ENCODE measurements at places on chromosomes 7 and 10.

DNA sequence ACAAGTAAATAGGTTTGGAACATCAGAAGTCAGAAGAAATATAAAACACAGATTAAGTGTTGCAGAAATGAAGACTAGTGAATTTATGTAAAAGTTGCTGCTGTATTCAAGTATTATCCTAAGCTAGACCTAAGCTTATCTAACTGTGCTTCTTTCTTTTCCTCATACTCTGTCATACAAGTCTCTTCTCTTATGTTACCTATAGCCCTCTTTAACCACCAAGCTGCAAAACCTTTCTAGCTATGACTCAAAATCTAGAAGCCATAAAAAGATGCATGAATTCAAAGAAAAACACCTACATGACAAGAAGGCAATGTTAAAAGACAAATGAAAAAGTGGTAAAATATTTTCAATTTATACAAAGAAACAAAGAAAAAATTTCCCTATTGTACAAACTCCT lies 23.0 kb downstream of the DENND11 start:
- no peak for DNase-seq

- DNase-seq = no peak
These were observed 58.3 kb downstream of the CYP26A1 start for GRCh38 chr10:93131986-93132385.

- no peak for DNase-seq
These were observed 973 bp downstream of the ATAD1 start for GRCh38 chr10:87816898-87817608.

GRCh38 chr7:6554848-6555247 lies 3.6 kb upstream of the GRID2IP start:
- DNase-seq = no peak

DNA sequence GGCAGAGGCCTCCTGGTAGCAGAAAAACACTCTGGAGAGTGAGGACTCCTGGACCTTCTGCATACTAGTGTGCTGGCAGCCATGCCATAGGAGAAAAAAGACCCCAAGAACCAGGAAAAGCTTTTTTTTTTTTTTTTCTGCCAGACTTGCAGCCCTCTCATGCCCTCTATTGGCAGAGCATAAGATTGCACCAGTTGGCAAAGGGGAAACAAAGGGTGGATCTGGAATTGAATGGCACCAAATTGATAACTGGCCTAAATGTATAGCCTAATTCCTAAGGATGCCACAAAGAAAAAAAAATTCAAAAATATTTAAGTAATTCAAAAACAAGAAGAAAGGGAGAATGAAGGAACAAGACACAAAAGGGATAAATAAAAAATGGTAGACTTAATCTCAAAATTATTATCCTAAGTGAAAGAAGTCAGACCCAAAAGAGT lies 112.5 kb upstream of the GHITM start:
- no peak for DNase-seq

All from stimulated activated CD8-positive, alpha-beta memory T cell treated with anti-CD3 and anti-CD28 coated beads, Interleukin-15, amount 100 ng/mL, for 1 hour (primary cell).